ENCODE measurements at places on chromosomes 3 and 15.

- no peak for DNase-seq
These were observed 26.9 kb downstream of the PDIA5 start for GRCh38 chr3:123093696-123094095.

GRCh38 chr3:15330031-15330596 is 2.3 kb downstream of the SH3BP5 start:
- no peak for DNase-seq

- DNase-seq, result no peak
These were observed 6.1 kb upstream of the IMPDH2 start for GRCh38 chr3:49035281-49035680.

DNA sequence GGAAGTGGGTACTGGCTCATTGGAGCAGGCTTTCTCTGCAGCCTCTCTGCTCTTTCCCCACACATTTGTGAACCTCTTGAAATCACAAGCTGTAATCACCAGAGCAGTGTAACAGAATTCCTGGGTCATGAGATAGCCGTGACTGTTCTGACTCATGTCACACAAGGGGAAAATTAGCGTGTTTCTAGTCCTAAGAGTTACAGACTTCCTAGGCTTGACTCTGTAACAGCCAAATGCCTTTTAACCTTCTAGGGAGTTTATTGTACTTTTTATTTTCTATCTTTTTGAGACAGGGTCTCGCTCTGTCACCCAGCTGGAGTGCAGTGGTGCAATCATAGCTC is 54.7 kb upstream of the TRAK1 start:
- no peak for DNase-seq

DNA sequence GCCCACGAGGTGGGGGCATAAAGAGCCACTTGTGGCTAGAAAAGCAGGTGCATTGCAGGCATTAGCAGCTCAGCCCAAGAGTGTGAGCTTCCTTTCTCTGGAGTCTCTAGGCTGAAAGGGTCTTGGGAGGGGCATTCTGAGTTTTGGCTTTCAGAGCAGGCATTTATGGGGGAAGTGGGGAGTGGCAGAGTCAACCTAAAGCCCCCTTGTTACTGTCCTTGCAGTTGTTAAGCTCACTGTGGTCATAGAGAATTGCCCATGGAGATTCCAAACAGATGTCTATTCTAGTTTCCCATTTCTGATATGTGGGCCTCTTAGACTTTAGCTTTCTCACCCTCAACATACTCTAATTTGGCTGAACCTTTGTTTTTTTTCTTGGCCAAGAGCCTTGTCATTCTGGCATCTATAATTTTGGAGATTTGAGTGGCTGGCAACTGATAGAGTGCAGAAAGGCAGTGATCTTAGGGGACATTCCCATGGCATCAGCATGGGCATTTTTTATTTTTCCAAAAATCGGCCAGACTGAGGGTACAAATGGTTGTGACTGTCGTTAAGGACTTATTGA is 217.9 kb downstream of the THSD4 start:
- no peak for DNase-seq
